ENCODE measurements at places on chromosomes 2 and 18.

- no peak for DNase-seq
Observed at GRCh38 chr18:61605376-61606067, 272.3 kb downstream of the CDH20 start.

GRCh38 chr2:120396861-120397811 lies 51.2 kb downstream of the INHBB start:
- DNase-seq = no peak

- no peak for DNase-seq
Observed at GRCh38 chr2:25714740-25715139, 41.4 kb upstream of the DTNB start.

DNA sequence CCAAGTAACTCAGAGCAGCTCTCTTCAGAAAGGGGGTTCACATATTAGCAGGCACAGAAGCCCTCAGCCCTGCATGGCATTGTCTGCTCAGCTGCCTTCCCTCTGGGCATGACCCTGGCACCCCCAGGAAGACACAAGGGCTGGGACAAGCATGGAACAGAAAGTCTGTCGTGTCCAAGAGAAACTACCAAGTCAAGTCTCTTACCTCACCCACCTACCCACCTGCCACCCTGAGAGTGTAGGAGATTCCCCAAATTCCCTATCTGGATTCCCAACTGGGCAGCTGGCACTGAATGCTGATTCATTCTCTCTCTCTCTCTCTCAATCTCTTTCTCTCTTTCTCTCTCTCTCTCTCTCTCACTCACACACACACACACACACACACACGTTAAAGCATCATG lies 21.6 kb downstream of the SMAD7 start:
- no peak for DNase-seq

- DNase-seq = no peak
Observed at GRCh38 chr2:52264488-52264887, 1232.6 kb upstream of the NRXN1 start.

GRCh38 chr2:241226723-241227572 lies 38.5 kb downstream of the ANO7 start:
- DNase-seq = no peak

DNA sequence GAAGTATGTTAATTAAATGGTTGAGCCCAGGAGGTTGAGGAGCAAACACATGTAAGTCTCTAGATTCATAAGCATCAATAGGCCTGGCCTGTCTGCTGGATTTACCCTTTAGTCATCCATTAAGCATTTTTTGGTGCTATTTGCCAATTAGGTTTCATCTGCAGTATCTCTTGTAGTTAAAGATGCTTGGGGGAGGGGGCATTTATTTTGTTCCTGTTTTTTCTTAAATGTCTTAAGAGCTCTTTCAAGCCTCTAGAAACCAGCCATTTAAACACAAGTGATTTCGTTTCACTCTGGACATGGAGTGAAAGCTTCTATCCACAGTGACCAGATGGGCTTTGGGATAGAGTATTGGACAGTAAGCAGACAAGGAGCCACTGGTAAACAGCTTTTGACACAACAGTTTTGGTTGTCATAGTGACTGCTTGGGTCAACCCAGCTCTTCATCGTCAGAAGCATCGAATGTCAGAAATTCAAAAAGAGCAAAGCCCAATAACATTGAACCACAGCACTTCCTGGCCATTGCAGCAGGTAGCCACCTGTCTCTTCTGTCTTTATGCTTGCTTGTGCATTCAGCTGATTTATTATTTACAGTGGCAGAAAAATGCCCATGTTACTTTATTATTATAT lies 4.9 kb downstream of the QPCT start:
- DNase-seq = no peak

DNA sequence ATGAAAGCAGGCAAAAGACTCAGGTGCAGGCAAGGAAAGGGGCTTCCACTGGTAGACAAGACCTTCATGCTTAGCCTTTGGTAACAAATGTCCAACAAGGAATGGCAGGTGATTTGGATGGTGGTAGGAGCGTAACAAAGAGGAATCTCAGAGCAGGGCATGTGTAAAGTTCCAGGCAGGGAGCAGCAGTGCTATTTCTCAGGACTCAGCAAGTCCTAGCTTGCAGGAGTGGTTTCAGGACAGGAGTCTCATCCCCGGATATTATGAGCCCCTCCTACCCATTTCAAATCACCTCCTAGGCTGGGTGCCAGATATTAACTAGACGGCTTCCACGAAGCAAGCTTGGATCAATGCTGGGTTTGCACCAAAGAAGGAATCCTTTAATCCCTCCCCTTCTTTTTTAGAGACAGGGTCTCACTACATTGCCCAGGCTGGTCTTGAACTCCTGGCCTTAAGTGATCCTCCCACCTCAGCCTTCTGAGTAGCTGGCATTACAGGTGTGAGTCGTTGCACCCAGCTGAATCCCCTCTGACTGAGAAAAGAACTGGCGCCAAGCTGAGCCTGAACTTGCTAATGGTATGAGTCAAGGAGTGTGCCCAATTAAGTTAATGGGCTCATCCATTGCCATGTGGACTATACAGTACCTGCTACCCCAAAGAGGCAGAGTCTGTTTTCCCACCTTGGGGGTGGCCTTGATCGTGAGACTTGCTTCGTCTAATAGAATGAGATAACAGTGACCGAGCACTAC lies 190.3 kb downstream of the ARL4C start:
- no peak for DNase-seq

DNA sequence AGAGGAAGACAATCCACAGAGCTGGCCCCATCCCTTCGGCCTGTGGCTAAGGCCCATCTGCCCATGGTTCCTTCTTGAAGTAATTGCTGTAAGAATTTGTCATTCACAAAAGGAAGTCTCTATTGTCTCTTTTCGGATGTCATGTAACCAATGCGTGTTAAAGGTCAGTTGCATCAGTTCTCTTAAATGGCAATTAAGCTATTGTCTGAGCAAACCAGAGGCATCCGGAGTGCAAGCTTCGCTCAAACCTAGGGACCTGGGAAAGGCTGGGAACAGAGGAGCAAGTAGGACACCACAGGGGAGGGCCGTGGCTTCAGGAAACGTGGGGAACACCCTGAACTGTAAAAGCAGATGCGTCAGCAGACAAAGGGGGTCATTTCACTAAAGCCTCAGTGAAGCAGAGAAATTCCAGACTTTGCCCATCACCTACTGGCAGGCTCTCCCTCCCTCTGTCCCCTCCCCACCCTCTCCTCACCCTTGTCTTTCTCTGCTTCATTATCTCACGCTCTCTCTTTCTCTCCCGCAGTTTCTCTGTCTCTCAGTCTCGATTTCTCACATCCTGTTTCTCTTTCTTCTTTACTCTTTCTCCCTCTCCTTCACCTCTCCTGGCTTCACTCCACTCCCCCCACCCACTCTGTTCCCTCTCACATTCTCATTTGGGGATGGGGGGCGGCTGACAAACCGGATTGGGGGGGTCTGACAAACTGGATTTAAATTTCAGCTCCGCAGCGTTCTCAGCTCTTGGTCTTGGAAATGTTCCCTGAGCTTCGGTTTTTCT lies 204.6 kb upstream of the TNP1 start:
- DNase-seq = no peak

GRCh38 chr2:190759749-190760213 lies 110.9 kb downstream of the NAB1 start:
- DNase-seq = no peak

DNA sequence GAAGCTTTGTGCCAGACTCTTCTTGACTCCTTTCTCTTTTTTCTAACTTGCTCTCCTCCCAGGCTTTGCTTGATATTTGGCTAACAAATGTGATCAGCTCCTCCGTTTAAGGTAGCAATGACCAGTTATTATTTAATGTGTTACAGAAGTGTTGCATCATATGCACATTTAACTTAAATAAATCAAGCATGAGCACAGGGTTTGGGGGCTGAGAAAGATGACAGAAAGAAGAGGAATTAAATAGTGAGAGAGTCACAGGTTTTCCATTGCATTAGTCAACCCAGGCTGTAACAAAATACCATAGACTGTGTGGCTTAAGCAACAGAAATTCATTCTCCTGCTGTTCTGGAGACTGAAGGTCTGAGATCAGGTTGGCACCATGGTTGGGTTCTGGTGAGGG lies 343.8 kb downstream of the RPRM start:
- no peak for DNase-seq

- no peak for DNase-seq
Observed at GRCh38 chr2:224807153-224807964, 91.2 kb upstream of the CCDC195 start.

DNA sequence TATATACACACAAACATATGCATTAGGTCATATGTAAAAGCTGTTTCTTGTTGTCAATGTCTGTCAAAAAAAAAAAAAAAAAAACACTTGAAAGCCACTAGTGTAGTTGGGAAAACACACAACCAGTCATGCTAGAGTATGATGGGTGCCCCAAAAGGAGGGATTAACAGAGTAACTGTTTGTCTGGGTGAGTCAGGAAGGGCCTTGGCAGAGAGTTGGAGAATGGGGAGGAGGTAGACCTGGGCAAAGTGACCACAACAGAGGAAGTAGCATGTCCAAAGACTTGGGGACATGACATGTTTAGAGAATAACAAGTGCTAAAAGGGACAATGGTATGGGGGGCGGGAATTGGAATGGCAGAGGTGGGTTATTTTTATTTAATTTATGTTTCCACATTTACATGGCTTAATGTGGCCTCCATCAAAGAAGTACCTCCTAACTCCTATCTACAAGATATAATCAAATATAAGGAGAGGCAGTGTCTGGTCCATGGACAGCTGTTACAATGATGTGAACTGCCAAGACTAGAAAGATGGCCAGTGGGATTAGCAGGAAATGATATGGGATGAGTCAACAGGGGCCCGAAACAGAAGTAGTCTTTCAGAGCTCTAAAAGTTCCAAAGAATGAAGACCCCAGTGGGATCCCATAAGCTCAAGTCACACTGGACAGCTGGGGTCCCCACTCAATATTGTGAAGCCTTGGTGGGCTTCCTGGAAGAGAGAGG lies 99.9 kb upstream of the ZFP36L2 start:
- DNase-seq = no peak

DNA sequence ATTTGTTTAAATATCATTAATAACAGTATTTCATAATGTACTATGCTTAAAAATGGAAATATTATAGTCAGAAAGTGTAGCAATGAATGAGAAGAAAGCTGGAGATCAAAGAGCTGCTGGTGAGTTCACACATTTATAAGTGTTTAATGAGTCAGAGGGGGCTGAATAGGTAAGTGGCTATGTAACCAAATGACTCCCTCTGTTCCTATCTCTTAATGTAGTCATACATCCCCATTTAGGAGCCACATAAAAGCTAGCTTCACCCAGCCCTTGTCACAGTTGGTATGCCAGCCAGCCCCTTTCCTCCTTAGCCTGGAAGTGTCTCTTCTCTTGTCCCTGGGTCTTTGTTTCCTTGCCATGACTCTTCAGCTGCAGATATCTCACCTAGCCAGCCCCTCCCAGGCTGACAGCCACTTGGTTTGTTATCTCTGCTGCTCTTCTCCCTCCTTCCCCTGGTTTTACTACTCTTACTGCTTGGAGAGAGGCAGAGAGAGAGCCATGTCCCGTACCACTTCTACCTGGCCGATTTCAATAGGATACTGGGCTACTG lies 438.6 kb upstream of the HNMT start:
- no peak for DNase-seq

DNA sequence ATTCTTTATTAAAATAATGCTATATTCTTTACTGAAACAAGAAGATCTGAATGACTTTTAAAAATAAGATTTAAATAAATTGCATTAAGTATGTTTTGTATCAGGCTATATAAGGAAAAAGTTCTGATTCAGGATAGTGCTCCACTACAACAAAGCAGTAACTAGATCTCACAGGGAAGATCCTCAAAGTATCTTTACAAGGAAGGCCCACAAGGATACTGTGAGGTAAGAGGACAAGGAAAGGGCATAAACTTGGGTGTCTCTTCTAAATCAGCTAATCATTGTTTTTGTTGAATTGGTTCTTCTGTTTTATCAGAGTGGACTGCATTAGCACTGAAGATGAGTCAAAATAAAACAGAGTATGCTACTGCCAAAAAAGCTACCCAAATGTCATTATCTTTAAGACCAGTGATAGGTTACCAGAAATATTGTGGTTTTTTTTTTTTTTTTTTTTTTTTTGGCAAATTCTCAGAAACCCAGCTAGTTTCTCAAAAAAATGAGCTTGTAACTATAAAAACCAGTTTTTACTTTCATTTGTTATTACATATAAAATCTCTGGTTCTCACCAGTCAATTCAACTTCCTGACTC lies 160.9 kb downstream of the BAZ2B start:
- DNase-seq = no peak

DNA sequence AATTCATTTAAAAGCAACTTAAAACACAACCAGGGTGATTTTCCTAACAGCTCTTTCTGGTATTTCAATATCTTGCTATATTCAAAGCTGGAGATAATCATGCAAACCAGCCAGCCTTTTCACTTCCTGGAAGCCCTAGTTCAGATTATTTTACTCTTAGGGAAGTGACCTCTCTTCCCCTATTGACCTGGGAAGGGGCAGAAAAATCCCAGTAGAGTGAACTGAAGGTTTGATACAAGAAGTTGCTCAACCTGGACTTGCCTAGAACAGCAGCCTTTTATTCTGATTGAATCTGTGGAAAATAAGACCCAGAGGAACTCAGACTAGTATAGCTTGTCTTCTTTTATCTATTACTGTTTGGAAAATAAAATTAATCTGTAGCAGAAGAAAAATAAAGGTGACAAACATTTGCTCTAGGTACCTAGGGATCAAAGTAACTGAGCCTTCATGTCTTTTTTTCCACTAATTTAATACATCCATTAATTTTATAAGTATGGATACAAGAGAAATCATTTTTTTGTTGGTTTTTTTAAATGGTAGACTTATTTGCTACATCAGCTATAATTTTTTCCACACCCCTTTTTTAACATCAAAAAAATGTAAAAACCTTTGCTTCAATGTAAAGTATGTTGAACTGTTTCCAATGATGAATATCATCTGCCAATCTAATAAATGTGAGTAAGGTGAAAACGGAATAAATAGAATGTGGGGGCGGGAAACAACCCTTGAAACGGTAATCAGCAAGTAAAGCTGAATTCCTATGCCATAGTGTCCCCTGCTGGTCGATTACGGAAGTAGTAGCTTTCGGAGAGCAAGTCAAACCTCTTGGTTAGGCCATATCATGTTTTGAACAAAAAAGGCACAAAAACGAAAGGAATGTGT lies 629.9 kb downstream of the NRXN1 start:
- peak; percentile 42 for DNase-seq

DNA sequence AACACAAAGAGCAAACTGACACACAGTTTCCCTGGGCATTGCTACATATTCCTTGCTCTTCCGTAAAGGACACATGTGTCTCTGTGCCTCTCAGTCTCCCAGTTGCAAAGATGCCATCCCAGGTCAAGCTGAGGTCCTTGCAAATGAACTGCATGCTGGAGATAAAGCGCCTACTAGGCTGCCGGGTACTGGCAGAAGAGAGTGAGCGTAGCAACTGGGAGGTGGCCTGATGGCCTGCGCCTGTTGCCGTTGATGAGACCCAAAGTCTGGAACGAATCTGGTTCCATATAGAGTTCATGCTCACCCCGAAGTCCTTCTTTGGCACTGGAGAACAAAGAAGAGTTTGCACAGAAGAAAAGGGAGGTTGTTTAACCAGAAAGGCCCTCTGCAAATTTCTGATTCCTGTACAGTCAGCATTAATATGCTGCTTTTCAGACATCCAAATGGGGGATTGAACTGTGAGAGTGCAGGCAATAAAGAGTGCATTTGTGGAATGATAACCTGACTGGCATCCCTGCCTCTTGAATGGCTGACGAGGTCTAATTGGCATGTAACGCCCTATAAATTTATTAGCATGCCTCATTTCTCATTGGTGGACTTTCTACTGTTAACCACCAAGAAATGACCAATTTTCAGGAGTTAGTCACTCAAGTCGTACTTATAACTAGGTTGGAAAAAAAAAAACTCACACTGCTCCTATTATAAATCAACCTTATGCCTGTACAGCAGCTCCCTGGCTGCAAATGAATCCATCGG lies 78.7 kb downstream of the GBX2 start:
- DNase-seq = no peak

GRCh38 chr18:42011053-42011452 lies 56.0 kb downstream of the PIK3C3 start:
- DNase-seq = peak; percentile 21

- DNase-seq = no peak
Observed at GRCh38 chr2:48929571-48930301, 174.2 kb upstream of the LHCGR start.

All from GM20000 (cell line).